Stimulated activated memory B cell treated with anti-CD40 and anti-IgM and Interleukin-4, amounts not matched to agents 10 μg/mL and 1 μg/mL and 100 μg/mL, for 72 hours (primary cell): ENCODE measurements at places on chromosomes 7 and 10.
A peak's percentile ranks its signal among the peaks of the same experiment; 100 is the strongest.

DNA sequence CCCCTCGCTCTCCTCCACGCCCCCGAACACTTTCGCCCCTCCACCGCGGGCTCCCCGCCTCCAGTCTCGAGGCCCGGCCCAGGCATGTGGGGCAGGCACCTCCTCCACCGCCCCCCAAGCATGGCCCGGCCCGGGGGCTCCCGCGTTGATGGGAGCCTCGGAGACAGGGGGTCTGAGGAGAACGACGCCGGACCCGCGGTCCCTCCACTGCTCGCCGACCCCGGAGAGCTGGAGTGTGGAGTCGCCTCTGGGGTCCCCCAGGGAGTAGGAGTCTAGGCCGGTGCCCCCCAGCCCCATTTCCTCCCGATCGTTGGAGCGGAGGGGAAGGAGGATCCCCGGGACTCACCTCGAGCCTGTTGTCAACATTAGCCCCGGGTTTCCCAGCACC, 206 bp downstream of the UPF2 start:
- ATAC-seq, result peak; percentile 44

DNA sequence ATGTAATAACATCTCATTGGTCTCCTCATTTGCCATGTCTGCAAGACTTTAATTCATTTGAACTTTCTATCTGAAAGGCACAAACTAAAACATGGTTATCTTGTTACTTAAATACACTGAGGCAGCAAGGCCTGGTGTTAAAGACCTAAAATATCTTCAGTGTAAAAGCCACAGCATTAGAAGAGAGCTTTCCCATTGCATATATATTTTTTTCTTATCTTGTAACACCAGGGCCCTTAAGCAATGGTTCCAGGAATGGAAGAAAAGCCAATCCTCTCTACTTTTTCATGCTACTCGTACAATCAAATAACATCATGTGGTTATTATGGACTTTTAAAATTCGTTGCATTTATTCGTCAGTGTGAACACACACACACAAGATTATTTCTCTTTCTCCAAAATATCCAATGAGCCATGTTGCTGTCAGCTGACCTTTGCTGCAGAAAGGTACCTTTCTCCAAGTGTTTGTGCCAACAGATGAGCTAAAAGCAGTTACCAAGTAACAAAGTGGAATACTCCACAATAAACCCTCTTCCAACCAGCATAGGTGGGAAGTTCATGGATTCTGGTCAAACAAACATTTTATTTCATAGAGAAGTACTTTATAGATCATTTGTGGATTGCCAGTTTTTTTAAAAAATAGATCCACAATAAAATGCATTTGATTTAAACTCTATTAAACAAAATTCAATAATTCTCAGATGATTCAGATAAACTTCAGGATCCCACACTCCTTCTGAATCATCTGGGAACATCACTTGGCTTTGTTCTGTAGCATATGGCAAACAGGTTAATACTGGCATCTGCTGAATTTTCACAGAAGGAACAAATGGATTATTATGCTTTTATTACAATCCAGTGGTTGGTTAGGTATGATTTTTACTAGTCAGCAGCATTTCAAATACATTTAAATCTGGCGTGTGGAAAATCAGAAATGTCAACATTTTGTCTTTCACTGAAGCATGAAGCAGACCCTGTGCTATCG, 63.3 kb upstream of the AGBL3 start:
- ATAC-seq, result no peak

DNA sequence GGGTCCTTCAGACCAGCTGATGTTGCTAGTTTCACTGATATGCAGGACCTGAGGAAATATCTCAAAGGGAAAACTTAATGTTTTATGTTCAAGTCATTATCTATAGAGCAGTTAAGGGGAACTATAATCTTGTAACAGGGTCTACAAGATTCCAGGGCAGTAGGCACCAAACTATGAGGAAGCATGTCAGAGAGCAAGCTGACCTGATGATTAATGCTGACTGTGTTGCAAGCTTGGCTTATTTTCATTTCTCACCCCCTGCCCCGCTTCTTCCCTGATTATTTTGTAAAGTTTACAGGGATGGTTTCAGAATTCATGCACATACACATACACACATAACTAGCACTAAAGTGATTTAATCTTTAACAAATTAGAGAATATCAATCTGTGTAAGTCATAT, 84.3 kb upstream of the CACNA2D1 start:
- no peak for ATAC-seq

GRCh38 chr10:71659111-71659634, 60.4 kb downstream of the C10orf105 start:
- no peak for ATAC-seq

GRCh38 chr7:99308461-99309074, 17.1 kb upstream of the ARPC1A start:
- ATAC-seq, result no peak

DNA sequence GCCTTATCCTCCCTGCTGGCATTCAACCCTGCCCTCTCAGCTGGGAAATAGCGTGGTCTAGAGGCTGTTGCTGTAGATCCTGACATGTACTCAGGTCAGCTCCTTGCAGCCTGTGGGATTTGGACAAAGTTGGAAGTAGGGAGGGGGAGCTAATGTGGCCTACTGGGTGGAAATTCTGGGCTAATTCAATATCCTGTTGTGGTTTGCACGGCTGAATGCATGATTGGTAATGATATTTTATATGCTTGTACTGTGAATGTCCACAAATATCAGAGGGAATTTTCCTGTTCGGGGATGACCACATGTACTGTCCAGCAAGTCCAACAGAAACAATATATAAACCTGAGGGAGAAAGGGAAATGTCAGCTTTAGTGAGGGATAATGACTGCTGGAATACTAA, 22.1 kb upstream of the NPVF start:
- no peak for ATAC-seq
